Posterior cingulate gyrus (tissue), 11 donors: ENCODE measurements at places on chromosomes 3 and 15.

- no peak for DNase-seq
Observed at GRCh38 chr15:26158176-26158575, 295.0 kb upstream of the ATP10A start.

DNA sequence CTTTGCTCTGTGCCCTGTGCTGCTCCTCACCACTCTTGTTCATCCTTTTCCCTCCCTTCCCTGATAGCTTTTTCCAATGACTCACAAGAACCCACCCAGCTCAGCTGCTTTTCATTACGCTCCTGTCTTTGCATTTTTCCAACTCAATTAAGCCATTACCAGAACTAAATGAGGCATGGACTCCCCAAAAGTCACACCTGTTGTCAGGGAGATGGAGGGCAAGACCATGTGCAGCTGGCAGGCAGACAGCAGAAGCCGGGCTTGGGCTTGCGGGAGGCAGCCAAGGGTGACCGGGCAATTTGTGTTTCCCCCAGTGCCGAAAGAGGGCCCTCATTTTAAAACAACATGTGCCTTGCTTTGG is 64.3 kb downstream of the CASR start:
- DNase-seq = no peak

GRCh38 chr3:147301781-147302180 is 104.6 kb downstream of the ZIC4 start:
- DNase-seq = no peak

- DNase-seq = no peak
Observed at GRCh38 chr3:57864853-57865252, 108.7 kb downstream of the SLMAP start.

DNA sequence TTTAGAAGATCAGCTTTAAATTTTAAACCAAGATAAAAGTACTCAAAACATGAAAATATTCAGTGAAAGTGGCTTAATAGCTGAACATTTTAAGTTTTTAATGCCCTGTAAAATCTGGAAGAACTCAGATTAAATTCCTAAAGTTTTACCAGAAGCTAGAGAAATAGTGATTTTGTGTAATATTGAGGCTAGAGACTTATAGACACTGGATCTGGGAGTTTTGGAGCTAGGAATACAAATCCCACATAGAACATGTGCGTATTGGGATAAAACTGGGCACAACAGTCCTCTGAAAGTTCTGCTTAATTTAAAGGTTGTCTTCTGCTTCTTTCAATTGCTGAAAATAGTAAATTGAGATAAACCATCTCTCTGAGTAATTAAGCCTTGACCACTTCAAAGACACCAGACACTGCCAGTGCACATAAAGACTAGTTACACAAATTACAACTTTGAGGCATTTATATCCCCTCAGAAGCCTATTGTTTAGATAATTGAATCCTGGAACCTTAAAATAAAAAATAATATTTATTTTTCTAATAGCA is 1382.5 kb downstream of the OTOL1 start:
- no peak for DNase-seq

GRCh38 chr3:40911928-40912327 is 287.4 kb upstream of the CTNNB1 start:
- no peak for DNase-seq

DNA sequence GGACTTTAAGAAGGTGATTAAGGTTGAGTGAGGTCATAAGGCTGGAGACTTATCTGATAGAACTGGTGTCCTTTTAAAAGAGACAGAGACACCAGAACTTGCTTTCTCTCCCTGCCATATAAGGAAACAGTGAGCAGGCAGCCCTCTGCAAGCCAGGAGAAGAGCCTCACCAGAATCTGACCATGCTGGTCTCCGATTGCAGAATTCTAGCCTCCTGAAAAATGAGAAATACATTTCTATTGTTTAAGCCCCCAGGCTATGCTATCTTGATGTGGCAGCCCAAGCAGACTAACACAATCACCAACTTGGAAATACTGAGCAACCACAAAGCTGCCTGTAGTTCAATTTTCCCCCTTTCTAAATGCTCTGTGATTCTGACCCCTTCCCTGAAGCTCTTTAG is 161.4 kb upstream of the RARB start:
- DNase-seq = no peak

- DNase-seq = no peak
Observed at GRCh38 chr3:150278843-150279381, 129.2 kb upstream of the TSC22D2 start.
